ENCODE measurements at places on chromosomes 2 and 18.
A peak's percentile ranks its signal among the peaks of the same experiment; 100 is the strongest.

GRCh38 chr2:73707058-73707457 lies 30.1 kb downstream of the TPRKB start:
- no peak for DNase-seq

DNA sequence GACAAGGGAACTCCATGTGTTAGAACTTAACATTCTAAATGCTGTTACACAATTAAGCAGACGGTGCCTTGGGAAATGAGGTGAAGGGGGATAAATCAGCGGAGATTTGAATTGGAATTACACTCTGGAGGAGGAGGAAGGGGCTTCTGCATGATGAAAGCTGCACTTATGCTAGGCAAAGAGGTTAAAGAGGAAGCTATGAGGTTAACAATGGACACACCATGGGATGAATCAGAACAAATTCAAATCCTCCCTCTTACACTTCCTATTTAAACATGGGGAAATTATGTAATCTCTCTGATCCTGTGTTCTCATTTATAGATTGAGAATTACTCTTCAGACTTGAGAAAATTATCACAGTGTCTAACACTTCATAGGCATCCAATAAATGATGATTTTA lies 121.5 kb upstream of the SIX2 start:
- no peak for DNase-seq

DNA sequence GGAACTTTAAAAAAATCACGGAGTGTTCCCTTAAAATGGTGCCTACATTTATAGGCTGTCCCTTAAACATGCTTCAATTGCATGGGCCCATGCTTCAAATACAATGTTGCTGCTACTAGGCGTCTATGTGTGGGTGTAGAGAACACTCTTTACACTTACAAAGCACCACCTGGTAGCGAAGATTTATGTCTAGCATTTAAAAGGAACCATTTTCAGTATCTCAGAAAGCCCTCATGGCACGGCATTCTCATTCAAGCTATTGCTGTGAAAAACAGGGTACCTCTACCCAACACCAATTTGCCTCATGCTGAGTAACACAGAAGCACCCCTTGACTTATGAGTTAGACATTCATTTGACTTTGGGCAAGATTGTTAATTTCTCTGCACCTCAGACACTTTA lies 112.9 kb upstream of the CNTNAP5 start:
- DNase-seq, result no peak

DNA sequence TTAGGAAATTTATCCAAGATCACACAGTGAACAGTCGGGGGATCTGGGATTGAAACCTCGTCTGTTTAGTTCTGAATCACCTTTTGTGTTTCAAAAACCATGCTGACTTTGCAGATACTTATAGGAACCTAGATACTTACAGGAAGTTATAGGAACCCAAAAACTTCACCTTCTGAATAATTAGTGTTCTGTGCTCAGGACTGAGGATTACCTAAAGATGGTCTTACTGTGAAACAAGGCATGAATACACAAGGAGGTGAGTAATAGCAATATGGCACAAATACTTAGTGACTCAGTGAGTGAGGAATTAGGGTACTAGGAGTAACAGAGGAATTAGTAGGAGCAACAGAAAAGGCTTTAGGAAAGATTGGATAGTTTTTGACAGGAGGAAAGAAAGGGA lies 145.5 kb downstream of the LRATD1 start:
- DNase-seq, result no peak

DNA sequence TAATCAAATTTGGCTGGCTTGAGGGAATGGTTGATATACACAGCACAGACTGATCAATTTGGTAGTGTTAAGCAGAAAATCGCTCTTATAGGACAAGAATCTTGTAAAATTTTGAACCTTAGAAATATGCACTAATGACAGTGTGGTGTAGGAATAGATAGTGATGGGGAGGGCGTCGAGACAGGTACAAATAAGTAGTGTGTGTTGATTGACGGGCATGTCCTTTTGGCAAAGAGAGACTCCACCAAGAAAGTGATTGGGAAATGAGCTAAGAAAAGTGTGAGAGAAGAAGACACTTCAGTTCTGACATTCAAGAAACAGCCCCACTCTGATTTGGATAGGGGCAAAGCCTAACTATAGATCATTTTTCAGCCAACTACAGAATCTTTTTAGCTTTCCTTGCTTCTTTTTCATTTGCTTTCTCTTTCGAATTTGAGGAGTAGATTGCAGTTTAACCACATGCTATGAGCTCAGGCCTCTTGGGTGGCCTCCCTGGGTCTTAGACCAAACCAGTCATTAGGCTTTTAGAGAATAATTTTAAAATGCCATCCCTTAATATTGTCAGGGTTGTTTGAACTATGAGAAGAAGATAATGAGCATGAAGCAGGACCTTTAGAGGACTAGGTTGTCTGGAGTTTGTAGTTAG lies 127.1 kb downstream of the CERS6 start:
- DNase-seq, result no peak

- DNase-seq, result peak; percentile 60
Observed at GRCh38 chr2:98895901-98896300, 40.1 kb downstream of the CRACDL start.

DNA sequence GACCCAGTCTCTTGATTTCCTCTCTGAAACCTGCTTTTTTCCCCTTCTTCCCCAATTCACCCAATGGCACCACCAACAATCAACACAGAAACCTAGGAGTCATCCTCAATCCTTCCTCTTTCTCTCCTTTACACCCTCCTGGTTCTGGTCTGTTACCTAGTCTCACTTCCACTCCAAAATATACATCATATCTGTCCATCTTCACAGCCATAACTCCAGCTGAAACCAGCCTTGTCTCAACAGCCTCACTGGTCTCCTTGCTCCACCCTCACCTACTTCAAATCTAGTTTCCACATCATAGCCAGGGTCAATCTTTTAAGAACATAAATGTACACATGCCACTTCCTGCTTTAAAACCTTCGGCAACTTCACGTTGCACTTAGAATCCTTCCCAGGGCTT lies 11.8 kb upstream of the TWSG1 start:
- no peak for DNase-seq

DNA sequence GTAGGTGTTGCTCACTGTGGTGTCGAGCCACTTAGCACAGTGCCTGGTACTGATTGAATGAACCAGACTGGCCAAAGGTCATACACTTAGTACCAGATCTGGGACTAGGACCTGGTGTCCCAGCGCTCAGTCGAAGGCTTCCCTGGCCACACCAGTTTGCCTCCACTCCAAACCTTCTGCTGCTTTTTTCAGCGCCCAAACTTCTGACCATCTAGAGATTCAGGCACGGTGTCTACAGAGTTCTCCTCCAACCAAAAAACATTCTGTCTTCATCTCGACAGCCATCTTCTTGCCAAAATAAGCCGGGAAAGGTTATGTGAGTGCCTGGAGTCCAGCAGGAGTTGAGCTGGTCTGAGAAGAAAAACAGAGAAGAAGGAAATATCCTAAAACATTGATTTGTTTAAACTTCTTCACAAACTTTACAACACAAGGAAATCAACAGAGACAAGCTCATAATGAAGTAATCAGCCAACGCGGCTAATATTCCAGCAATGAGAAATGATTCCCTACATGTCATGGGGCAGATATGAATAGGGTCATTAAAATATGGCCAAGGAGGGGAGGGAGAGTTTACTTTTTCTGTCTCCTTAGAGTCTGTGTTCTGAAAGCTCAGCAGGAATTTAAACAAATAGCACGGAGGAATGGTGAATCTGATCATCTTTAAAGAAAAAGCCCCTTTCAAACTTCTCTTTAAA lies 2.3 kb upstream of the GLI2 start:
- DNase-seq, result no peak

DNA sequence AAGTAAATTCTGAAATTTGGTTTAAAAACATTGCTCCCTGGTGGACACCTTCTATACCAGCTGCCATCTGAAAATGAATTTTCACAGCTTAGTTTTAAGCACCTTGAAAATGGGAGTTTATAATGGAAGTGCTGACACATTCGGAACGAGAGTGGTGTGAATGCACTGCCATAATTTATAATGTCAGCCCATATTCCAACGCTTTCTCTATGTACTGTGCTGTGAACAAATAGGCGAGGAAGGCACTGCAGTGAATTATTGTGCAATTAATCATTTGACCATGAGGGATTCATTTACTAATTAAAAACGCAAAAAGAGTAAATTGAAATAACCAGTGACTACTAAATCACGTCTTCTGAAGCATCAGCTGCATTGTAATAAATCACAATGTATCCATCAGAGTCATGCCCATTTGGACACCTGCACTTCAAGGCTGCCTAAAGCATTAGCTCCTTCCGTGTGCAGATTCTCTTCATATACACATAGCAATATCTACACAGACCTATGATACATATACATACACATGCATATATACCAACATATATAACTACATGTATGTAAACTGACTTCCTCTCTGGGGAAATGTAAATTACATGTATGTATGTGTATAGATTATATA lies 699.8 kb downstream of the GALR1 start:
- DNase-seq, result no peak

- DNase-seq, result no peak
Observed at GRCh38 chr2:229779650-229780049, 65.3 kb upstream of the DNER start.

DNA sequence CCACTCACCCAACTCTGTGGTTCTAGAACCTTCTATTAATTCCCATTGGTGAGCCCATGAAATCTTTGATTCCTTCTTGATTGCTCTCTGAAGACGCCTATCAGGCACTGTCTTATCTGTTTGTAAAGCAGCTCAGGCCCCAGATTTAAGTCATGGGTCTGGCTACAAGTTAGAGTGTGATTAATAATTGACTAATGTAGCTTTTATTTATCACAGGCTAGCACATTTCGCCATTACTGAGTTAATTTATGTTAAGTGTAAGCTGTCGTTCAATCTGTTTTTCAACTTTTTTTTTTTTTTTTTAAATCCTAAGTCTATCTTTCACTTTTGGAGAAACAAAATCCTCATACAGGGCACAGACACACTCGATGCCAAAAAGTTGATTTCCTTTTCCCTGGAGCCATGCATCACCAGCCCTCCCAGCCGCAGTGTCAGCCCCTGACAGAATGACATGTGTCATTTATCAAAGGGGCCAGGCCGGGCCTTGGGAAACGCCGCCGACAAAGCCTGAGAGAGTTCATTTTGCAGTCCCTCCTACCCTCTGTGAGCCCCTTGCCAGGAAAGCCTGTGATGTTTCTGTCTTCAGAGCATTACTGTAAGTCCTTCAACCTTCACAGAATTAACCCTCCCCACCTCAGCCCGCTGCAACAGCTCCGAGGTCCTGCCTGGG lies 15.8 kb downstream of the TSHZ1 start:
- DNase-seq, result no peak

- no peak for DNase-seq
Observed at GRCh38 chr18:44495151-44495550, 185.5 kb upstream of the SETBP1 start.

GRCh38 chr2:15633971-15634346 lies 42.3 kb downstream of the DDX1 start:
- DNase-seq, result no peak

- DNase-seq, result no peak
Observed at GRCh38 chr2:237309416-237309815, 104.5 kb downstream of the COL6A3 start.

DNA sequence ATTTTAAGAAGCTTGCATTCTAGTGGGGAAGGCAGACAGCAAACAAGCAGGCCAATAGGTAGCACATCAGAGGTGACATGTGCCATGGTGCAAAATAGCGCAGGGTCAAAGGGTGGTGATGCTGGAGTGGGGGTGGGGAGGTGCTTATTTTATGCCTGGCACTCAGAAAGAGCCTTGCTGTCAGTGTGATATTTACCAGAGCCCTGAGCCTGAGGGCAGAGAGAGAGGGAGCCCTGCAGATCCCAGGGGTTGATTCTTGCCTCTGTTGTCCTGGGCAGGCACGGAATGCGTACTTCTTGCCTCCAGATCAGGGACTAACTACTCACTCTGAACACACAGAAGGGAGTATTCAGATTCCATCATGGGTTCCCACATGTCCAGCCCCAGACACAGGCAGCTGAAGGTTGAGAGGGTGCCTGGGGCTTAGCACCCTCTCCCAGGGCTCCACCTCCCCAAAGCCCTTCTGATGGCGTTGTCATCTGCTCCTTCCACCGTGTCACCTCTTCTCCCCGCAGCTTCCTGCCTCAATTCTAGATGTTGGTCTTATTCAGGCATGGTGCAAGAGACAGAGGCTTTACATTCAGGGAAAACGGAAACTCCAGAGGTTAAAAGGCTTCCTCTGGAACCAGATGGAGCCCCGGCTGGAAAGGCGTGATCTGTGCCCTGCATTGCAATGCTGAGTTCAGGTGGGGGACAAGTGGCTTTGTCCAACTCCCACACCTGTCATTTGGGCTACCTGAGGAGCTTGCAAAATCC lies 252.3 kb downstream of the HAUS1 start:
- DNase-seq, result no peak

DNA sequence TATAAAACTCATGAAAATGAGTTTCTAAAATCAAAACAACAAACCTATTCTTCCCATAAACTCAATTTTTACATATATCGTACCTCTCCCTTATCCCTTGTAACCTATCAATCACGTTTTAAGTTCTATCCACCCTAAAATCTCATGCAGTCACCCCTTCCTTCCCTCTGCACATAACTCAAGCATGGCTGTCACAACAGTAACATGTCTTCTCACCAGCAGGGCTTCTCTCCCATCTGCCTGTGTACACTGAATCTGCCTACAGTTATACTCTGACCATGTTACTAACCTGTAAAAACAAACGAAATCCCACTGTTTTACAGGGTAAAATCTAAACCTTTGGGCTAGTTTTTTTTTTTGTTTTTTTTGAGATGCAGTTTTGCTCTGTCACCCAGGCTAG lies 68.2 kb downstream of the MAP4K3 start:
- no peak for DNase-seq

- DNase-seq, result no peak
Observed at GRCh38 chr2:238561230-238561629, 134.5 kb downstream of the ASB1 start.

DNA sequence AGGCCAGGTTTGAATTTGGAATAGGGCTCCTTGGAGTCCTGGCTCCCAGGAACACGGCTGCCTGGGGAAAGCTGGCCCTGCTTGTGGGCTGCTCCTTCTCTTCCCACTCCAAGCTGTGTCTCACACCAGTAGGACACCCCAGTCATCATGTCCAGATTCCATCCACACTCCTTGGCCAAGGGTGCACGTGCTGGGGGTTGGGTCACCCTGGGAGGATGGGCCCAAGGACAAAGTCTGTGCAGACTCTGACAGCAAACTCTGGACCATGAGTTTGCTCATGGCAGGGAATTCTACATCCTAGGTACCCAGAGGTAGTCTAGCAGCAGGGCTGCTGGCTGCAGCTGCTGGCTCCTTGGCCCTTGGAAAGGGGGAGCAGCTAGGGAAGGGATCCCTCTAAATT lies 102.4 kb upstream of the EPAS1 start:
- no peak for DNase-seq
